Renal cortical epithelial cell (primary cell): ENCODE measurements at places on chromosomes 7 and 10. TPM values are rescaled to one million over a fixed set of nuclear protein-coding genes. Genes with fewer than 3 reads are reported as not detected.

Gene KCNMA1
- total RNA-seq: 12.9 and 17.7 TPM in 2 replicates

Gene KIAA1549
- 1.0 and 10.1 TPM in 2 replicates for total RNA-seq

Gene MMD2
- not detected in 2 replicates for total RNA-seq

Gene IFT22
- total RNA-seq: 32.3 and 65.0 TPM in 2 replicates

Gene NACAD
- total RNA-seq: 1.0 and 7.4 TPM in 2 replicates

Gene GRM3
- total RNA-seq: not detected in 2 replicates

Gene RBP3
- not detected in 2 replicates for total RNA-seq

Gene POU6F2
- not detected in 2 replicates for total RNA-seq

Gene CYP3A4
- total RNA-seq: 0.69 TPM in 1 of 2 replicates, not detected in the other

Gene CDK14
- 30.2 and 32.8 TPM in 2 replicates for total RNA-seq

Gene ICA1
- 13.7 and 26.6 TPM in 2 replicates for total RNA-seq

Gene CRCP
- total RNA-seq: 39.5 and 64.1 TPM in 2 replicates
